ENCODE measurements at places on chromosomes 12 and 14.

GRCh38 chr14:66508846-66509621 lies 1.1 kb downstream of the GPHN start:
- no peak for DNase-seq

GRCh38 chr12:112374166-112374740 lies 8.0 kb downstream of the HECTD4 start:
- no peak for DNase-seq

GRCh38 chr12:99977550-99977949 lies 7.2 kb downstream of the ANKS1B start:
- no peak for DNase-seq

- no peak for DNase-seq
Observed at GRCh38 chr12:25637752-25638151, 84.7 kb upstream of the LMNTD1 start.

DNA sequence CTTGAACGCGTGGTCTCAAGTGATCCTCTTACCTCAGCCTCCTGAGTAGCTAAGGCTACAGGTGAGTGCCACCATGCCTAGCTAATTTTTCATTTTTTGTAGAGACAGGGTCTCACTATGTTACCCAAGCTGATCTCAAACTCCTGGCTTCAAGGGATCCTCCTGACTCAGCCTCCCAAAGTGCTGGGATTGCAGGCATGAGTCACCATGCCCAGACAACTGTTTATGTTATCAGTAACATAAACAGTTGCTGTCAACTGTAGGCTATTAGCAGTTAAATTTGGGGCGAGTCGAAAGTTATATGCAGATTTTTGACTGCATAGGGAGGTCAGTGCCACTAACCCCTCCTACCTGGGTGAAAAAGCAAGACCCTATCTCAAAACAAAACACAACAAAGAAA lies 26.2 kb upstream of the LRRK2 start:
- DNase-seq, result no peak

DNA sequence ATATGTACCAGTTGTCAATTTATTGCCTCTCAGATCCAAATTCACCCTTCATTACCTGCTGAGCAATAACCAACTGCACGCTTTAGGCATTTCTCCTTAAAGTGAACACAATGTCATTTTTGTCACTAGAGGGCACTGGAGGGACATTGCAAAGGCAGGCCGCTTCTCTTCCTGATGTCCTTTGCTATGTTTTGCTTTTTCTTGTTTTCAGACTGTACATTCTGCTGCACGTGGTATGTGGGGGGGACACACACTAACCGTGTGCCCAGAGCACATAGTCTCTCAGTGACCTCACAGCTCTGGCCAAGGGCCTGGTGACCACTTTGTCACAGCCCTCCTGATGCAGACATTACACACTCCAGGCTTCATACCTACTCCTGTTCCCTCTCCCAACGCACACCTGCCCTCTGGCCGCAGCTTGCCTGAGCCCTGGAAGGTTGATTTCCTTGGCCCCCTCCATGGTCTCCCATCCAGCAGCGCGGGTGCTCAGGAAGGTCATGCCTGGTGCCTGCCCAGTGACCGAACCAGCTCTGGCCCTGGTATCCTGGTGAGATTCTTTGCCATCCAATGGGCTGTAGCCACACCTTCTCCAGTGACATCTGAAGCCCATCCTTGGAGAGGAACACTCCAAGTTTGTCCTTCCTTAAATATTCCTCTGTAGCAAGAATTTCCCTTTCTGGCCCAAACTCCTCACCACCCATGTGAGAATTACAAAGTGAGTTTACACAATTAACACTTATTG lies 39.9 kb downstream of the MYO1H start:
- DNase-seq, result no peak

DNA sequence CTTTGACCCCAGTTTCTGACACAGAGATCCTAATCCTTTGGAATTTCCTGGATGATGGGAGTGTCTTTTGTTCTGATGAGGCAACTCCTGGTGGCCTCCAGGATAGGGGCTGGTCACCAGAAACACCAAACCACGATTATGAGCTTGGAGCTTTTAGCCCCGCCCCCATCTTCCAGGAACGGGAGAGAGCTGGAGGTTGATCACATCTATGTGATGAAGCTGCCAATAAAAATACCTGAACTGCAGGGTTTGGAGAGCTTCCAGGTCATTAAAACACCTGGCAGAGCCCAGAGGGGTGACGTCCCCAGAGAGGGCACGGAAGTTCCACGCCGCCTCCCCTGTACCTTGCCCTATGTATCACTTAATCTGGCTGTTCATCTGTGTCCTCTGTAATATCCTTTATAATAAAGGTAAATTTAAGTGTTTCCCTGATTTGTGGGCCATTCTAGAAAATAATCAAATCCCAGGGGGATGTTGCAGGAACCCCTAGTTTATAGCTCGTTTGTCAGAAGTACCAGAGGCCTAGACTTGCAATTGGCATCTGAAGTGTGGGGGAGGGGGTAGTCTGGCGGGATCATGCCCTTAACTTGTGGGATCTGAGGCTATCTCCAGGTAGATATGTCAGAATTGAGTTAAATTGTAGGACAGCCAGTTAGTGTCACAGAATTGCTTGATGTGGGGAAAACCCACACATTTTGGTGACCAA lies 21.2 kb downstream of the APPL2 start:
- no peak for DNase-seq

- DNase-seq, result no peak
Observed at GRCh38 chr12:108995370-108995992, 25.4 kb downstream of the SVOP start.

DNA sequence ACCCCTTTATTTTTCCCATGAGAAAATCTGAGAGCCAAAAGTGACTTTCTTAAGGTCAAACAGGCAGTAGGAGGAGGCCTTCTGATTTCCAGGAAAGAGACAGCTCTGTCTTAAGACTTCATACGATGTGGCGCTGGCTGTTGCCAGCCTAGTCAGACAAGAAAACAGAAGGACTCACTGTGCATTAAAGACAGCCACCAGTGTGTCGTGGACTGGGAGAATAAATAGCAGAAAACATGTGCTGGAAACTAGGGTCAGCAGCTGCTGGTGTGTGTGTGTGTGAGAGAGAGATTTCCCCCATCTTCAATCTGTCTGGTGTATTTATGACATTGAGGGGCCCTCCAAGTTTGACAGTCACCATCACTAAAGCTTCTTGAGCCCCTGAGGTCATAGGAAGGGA lies 708.6 kb upstream of the TMEM132C start:
- DNase-seq, result no peak

- DNase-seq, result no peak
Observed at GRCh38 chr12:1573960-1574864, 20.2 kb downstream of the FBXL14 start.

DNA sequence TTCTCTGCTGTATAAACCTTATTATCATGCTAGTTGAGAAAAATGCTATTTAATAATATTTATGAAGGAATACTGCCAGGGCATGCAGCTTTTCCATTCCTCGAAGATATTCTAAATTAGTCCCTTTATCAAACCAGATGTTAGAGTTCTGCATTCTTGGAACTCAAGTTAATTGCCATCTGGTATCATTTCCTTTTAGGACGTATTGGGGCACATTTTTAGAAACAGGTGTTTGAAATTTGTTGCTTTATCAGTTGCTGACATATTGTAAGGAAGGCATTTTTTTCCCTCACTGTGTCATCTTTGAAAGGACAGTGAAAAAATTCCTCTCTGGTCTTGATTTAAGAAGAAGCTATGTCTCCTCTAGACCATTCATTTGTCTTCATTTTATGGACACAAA lies 471.2 kb upstream of the PRICKLE1 start:
- no peak for DNase-seq

GRCh38 chr14:105473033-105473676 lies 1.5 kb upstream of the CRIP2 start:
- DNase-seq, result no peak

GRCh38 chr12:67269633-67270573 lies 745 bp downstream of the CAND1 start:
- no peak for DNase-seq

- no peak for DNase-seq
Observed at GRCh38 chr14:73896521-73896920, 9.9 kb downstream of the ZNF410 start.

- DNase-seq, result no peak
Observed at GRCh38 chr12:124774054-124774461, 89.6 kb downstream of the SCARB1 start.

DNA sequence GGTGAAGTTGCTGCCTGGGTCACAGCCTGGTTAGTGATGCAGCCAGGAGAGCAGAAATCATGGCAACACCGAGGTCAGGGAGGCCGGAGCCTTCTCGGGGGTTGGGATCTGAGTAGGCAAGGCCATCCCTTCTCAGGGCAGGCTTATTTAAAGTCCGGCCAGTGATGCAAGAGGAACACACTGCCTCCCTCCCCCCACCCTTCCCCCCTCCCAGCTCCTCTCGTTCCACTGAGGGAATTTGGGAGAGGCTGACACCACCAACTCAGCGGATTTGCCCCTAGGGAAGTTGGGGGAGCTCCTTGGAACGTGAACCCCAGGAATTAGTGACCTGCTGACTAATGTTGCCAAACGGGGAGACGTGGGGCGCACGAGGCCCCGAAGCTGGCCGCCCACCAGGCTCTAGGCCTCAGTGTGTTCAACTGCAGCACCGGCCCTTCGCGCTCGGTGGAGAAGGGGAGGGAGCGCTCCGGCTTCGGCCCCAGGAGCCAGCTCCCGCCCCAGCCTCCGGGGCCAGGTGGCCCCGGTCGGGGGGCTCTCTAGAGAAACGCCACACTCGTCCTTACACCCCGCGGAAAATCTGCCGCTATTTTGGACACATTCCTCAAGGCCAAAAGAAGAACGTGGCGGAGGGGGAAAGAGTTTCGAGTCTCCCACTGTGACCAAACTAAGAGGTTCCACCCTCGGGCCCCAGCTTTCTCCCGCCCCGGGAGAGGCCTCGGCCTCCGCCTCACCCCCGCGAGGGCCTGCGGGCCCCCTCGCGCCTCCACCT lies 1.6 kb downstream of the CTDSP2 start:
- no peak for DNase-seq

Measured in kidney epithelial cell (primary cell).